ENCODE measurements at places on chromosomes 7 and 10.

DNA sequence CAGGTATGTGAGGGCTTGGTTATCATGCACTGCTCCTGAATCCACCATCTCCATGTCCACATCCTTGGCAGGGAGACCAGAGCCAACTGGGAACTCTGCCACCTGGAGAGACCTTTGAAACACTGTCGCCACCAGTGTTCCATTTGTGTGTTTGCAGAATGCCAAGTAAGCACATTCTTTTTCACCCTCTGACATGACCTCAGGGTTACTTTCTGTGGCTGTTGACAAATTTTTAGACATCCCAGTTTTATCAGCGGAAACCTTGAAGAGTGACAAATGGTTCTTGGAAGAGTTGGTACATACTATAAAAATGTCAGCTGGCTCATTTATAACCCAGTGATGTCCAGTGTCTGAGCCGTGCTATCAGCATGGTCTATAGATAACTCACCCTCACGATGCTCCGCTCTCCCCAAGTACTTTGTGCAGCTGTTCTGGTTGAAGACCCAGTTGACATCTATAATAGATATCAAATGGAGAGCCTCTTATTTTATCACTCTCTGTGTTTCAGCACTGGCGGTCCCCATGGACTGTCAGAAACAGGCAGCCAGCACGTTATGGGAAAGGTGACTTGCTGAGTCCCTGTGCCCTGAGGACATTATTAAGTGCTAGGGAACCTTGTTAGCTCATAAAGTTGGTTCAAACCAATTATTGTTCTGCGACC is 563.1 kb upstream of the GALNT17 start:
- no peak for DNase-seq

DNA sequence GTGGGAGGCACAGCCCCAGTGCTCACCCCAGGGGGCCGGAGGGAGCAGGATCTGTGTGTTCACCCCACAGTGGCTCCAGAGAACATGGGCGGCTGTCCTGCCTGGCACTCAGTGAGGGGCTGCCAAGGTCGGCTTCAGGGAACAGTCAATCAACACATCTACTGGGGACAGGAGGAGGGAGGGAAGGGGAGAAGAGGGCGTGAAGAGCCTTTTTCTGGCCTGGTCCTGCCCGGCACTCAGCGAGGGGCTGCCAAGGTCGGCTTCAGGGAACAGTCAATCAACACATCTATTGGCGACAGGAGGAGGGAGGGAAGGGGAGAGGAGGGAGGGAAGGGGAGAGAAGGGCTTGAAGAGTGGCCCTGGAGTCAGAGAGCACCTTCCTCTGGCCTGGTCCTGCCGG is 184.9 kb downstream of the ADARB2 start:
- DNase-seq = no peak

GRCh38 chr10:9579110-9579705 is 1438.5 kb upstream of the CELF2 start:
- DNase-seq = no peak

DNA sequence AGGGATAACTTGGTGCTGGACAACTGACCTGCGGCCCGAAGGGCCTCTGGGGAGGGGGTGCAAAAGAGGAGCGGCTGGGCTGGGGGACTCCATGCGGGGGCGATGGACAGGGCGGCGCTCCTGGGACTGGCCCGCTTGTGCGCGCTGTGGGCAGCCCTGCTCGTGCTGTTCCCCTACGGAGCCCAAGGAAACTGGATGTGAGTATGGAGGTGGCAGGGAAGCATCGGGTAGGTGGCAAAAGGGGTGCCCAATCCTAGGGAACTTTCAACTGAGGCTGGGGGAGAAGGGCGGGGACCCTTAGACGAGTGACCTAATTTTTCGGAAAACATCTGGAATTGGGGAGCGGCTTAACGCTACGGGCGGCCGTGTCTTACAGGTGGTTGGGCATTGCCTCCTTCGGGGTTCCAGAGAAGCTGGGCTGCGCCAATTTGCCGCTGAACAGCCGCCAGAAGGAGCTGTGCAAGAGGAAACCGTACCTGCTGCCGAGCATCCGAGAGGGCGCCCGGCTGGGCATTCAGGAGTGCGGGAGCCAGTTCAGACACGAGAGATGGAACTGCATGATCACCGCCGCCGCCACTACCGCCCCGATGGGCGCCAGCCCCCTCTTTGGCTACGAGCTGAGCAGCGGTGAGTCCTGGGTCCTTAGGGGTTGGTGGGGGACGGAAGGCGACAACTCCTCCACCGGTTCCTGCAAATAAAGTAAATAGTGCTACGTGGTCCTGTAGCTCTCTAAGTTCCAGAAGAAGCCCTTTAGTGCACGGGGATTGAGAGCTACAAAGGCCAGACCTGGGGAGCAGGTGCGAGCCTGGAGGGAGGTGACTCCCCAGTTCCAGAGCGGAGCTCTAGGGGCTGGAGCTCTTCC is 622 bp downstream of the WNT16 start:
- no peak for DNase-seq

- no peak for DNase-seq
Measured at GRCh38 chr7:105307163-105307672, 81.5 kb downstream of the SRPK2 start.

DNA sequence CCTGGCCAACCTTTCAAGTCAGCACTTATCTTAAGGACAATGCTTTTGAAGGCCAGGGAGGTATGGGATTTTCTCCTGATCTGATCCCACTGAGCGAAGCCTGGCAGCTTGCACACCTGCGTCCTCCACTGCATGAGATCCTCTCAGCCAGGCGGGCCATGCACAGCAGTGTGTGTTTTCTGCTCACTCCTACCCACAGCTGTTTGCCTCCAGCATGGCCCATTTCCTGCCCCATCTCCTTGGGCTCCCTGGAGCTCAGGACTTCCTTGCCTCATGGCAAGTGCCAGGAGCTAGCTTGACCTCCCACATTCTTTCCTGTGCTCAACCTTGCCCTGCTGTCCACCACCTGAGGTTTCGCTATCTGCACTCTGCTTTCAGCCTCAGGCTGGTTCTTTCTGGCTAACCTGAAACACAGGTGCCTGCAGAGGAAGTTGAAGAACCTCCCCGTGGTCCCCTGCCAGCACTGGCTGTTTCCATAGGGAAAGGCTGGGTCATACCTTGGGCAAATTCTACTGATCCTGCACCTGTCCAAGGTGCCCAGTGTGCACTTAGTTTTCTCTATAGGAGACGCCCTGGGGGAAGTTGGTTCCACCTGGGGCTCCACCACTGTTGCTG is 43.9 kb upstream of the EEPD1 start:
- DNase-seq = no peak
